ENCODE measurements at places on chromosomes 16 and 17.

DNA sequence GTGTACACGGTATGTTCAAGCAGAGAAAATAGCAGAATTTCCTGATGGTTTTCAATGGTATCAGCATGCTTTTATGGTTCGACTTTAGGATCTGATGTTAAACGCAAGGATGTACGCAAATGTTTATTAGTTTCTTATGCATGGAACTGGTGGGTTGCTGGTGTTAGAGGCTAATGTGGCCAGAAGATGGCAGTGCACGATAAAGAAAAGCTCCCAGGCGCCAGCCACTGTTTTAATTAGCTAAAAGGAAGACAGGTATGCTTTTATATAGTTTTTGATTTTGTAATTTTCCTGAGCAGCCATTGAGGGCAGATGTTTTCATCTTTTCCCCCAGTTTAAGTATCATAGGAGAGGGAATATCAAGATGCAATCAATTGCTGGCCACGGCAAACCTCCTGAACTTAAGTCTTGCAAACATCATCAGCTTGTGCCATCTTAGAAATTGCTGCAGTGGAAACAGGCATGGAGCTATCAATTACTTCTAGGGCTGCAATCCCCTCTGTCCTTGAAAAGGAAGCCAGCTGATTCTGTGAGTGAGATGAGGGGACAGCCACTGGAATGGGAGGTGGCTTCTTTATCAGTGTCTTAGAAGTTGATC, 648.5 kb upstream of the RBFOX1 start:
- no peak for DNase-seq

GRCh38 chr17:6000426-6000825, 69.8 kb upstream of the WSCD1 start:
- DNase-seq: no peak

DNA sequence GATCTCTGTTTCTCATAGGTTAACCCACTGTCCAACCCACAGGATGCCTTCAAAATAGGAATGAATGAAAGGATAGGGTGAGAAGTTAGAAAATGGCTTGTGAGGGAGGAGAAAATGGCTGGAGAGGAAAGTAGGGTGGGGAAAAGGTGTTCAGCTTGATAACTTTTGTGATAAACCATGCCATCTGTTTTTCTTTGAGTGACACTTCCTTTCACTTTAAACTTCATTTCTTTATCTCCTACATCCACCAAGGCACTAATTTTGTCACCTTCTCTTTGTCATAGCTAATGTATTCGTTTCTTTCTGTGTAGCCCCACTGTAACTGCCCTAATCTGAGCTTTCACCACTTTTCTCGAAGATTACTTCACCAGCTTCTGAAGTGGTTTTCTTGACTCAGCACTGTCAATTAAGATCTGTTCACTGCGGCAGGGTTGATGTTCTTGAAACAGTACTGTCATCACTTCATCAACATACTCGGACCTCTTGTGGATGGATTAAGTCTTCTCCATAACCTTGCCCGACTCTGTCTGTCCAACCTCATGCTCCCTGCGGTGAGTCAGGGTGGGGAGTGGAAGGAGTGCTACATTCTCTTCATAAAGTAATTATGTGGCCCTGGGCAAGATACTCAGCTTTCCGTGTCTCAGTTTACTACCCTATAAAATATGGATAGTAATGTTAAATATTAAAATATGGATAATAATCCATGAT, 5.5 kb upstream of the KRT10 start:
- DNase-seq: no peak

- DNase-seq: no peak
These were observed 9.8 kb upstream of the RFFL start for GRCh38 chr17:35073183-35073790.

DNA sequence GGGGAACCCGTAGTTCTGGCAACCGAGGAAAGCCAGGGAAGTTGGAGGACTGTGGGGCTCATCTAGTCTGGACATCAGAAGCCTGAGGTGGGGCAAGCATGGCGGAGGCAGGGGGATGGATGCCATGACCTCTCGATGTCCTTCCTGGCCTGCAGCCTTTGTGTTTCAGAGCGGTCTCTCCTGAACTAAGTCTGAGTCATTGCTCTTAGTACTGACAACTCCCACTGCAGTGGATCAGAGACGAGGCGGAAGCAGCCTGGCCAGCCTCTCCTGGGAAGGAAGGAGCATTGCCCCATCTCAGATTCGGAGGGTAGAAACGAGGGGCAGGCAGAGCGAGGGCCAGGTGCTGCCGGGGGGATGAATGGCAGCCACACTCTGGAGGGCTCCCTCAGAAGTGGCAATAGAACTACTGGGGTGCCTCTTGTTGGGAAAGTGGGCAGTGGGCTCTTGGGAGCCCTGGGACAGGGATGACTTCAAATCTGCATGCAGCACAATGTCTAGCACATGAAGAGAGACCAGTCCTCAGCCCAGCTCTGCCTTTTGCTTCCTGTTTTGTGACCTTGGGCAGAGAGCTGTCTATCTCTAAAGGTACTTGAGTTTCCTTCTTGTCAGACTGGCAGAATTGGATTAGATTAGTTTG, 3.6 kb upstream of the STAC2 start:
- DNase-seq: peak; percentile 62

- no peak for DNase-seq
These were observed 177.5 kb upstream of the CDH8 start for GRCh38 chr16:62213763-62214162.

GRCh38 chr16:66741950-66742808, 9.2 kb downstream of the DYNC1LI2 start:
- DNase-seq: no peak

- no peak for DNase-seq
These were observed 12.8 kb upstream of the CBX8 start for GRCh38 chr17:79809530-79810129.

DNA sequence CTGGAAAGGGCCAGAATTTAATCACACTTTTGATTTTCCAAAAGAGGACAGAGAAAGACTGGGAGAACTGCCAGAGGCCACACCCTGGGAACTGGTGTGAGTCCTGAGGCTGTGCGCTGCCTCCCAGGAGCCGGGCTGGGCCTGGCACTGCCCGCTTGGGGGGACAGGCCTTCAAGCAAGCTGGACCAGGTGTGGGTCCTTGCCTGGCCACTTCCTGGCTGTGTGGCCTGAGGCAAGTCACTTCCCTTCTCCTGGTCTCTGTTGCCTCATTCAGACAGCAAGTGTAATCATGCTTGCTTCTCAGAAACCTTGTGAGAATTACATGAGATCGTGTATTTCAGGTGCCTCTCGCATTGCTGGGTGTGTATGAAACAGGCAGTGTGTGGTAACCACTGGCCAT, 143.0 kb downstream of the SNX29 start:
- peak; percentile 75 for DNase-seq

DNA sequence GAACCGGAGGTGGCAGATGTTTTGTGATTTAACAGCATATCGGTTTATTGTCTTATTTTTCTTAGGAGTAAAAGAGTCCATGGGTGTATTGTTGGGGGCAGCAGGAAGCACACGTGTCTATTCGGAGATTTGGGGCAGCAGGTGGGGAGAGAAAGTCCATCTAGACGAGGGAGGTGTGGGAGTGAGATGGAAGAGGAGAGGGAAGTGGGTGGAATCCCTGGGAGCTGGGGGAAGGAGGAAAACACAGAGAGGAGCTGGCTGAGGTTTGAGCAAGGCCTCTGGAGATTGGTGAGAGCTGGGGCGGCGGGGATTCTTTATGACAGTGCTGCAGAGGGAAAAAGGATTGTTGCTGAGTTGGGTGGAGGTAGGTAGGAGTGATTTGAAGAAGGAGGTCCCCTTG, 72.1 kb downstream of the PRKCB start:
- DNase-seq: no peak

DNA sequence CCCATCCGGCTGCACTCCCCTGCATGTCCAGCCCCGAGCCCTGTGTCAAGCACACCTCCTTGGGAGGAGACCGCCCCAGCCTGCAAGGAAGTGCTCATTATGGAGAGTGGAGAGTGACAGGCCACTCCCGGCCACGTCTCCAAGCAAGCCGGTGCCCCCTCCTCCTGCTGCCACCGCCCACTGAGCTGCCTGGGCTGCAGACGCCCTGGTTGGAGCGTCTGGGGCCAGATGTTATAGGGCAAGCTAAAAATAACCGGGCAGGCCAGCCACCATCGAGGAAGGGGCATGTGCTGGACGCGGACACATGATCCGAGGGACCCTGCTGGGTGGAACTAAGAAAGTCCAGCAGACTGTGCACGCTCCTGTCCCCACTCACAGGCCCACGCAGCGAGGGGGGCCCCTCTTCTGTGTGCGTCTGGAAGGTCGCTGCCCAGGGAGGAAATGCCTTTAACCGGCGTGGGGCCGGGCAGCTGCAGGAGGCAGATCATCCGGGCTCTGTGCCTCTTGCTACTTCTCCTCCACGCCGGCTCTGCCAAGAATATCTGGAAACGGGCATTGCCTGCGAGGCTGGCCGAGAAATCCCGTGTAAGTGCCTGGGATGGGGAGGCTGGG, at the start of gene WFDC1:
Gene WFDC1, plus strand, starts transcription at position 348 of the 612 bp plus-strand sequence. Its CDS starts 94 bp downstream, at position 442.
- DNase-seq: peak; percentile 70

DNA sequence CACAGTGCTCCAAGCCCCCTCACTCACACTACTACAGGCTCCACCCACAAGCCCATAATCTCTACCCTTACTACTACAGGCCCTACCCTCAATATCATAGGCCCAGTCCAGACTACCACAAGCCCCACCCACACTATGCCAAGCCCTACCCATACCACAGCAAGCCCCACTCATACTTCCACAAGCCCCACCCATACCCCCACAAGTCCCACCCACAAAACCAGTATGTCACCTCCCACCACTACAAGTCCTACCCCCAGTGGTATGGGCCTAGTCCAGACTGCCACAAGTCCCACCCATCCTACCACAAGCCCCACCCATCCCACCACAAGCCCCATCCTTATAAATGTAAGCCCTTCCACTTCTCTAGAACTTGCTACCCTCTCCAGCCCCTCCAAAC, 13.8 kb downstream of the RIPOR1 start:
- peak; percentile 93 for DNase-seq

DNA sequence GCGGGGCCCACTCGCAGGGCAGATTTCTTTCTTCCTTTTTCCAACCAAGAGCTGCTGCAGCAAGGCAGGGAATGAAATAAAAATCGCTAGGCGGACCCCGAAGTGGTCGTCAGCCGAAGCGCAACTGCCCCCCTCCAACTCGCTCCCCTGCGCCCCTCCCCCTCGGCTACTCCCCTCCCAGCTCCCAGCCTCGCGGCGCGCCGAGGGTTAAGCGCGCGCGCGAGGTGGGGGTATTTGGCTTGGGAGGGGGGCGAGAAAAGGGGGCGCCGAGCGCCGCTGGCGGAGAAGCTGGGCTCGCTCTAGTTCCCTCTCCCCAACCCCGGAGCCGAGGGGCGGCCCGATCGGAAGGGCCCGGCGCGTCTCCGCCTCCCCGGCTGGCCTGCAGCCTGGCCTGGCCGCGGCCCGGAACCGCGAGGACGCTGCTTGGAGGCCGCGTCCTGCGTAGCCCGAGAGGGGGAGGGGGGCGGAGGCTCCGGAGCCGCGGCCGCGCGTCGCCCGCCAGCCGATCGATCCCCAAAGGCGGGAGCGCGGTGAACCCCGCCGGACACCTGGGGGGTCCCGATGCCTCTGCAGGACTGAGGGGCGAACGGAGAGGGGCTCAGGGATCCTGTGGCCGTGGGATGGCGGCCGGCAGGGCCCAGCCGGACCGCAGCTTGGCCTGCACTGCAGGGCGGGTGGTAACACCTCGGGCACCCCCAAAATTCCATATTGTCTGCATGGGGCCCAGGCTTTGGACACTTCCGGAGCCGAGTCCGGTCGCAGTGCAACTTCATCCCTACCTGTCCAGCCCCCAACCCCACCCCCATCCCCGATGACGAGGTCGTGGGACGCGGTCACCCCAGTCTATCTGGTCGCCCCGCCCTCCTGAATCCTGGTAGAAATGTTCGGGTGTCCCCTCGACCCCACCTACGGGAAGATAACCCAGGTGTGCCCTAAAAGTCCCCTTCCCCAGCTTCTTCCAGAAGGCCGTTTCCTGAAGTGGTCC, 4.9 kb upstream of the CBX4 start:
- peak; percentile 92 for DNase-seq

- no peak for DNase-seq
These were observed 134.8 kb upstream of the IRX6 start for GRCh38 chr16:55189224-55189623.

- DNase-seq: no peak
These were observed 9.6 kb upstream of the MINK1 start for GRCh38 chr17:4823373-4824089.

DNA sequence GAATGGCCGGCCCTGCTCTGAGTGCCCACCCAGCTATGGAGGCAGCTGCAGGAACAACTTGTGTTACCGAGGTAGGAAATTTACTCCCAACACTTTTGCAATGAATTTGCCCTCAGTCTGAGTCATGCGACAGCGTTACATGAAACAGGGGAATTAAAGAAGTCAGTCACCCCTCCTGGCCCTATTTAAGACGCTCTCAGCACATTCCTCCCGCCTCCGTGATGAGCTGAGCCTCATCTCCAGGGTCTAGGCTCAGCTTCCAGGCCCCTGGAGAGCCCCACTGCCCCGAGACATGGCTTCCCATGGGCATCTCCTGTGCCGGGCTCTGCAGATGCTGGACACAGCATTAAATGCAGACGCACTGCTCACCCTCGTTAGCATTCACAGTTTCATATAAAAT, 35.0 kb downstream of the CRISPLD2 start:
- no peak for DNase-seq

- no peak for DNase-seq
These were observed 29.3 kb upstream of the GSG1L start for GRCh38 chr16:28092721-28093384.

DNA sequence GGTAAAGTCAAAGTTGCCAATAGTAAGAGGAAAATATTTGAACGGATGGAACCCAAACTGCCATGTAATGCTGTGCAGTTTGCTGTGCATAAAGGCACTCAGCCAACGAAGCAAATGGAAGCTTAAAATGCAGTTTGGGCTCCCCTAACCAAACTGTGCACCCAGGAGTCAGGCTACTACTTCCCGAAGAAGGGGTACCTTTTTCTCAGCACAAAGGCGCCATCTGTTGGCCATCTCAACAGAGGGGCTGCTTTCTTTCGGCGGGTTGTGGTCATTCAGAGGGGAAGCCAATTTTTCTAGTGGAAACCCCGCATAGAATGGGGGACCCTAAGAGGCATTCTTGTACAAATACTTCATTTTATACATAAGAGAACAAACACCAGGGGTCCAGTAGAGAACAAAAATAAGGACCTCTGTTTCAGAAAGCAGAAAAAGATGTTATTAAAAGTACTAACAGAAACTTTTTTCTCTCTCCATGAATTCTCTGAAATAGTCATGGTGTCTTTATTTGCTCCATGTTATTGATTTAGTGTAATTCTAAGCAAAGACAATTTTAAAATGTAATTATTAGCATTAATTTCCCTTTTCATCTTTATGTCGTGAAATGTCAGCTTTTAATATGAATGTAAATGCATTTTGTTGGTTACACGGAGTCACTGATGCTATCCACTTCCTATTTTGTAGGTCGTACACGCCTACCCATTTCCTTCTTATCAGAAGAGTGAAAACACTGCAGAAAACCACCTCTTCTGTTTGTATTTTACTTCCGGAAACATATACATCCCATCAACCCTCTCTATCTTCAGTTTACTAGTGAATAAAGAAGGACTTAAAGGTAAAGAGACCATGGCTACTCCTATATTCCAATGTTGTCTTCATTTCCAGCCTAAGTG, 453.3 kb downstream of the KCNJ2 start:
- peak; percentile 40 for DNase-seq

DNA sequence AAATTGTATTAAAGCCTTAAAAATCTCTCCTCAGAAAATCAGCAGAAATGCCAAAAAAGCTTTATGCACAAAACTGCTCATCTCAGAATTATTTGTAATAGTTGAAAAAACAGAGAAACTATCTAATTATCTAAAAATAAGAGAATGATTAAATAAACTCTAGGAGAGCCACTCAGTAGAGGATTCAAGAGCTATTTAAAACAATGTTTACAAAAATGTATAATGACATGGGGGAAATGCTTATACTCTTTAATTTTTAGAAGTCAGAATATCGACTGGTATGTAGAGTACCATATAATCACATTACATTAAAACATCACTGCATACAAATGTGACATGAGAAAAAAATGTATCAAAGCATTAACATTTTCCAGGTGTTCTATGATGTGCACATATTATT, 11.9 kb downstream of the CLEC19A start:
- DNase-seq: no peak

All from AG20443 (cell line).